CD4-positive, alpha-beta memory T cell (primary cell): ENCODE measurements at places on chromosomes 6 and 20.

- DNase-seq, result peak; percentile 47
- no peaks in the 10 kb centered on the region for H3K36me3 ChIP-seq
- H3K4me3 ChIP-seq, result no peak overlapping the region
- H3K4me1 ChIP-seq, result peaks cover 3% of the 10 kb centered on the region
- no peaks in the 10 kb centered on the region for H3K27me3 ChIP-seq
Measured at GRCh38 chr20:4956200-4956810, 45.0 kb downstream of the SLC23A2 start.

- H3K4me1 ChIP-seq, result no peaks in the 10 kb centered on the region
- no peak for DNase-seq
- H3K27ac ChIP-seq, result no peak overlapping the region
- no peak overlapping the region for H3K4me3 ChIP-seq
- H3K27me3 ChIP-seq, result no peaks in the 10 kb centered on the region
Measured at GRCh38 chr6:125252891-125253290, 48.9 kb downstream of the HDDC2 start.

GRCh38 chr20:54113566-54113965 is 43.2 kb upstream of the BCAS1 start:
- no peak overlapping the region for H3K27ac ChIP-seq
- H3K36me3 ChIP-seq, result no peaks in the 10 kb centered on the region
- H3K4me1 ChIP-seq, result no peaks in the 10 kb centered on the region
- H3K27me3 ChIP-seq, result no peaks in the 10 kb centered on the region

DNA sequence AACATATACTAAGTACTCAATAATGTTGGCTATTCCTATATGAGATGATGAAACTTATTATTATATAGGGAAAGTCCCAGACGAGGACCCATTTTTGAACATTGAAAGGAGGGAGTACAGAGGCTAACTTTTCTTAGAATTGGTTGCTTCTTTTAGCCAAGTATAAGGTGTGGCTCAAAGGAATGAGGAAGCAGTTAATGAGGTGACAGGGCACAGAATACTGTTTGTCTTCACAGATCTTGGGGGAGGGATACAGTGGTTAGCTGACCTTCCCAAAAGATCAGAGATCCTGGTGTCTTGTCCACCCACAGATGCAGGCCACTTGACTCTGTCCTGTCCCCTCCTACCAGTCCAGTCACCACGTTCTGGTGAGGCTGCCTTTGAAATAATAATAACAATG is 67.8 kb upstream of the EPB41L1 start:
- no peaks in the 10 kb centered on the region for H3K36me3 ChIP-seq
- no peak overlapping the region for H3K27ac ChIP-seq
- no peak for DNase-seq
- no peak overlapping the region for H3K4me3 ChIP-seq

- no peak for DNase-seq
- no peaks in the 10 kb centered on the region for H3K4me1 ChIP-seq
- no peaks in the 10 kb centered on the region for H3K27me3 ChIP-seq
Measured at GRCh38 chr20:59735917-59736316, 131.6 kb downstream of the PHACTR3 start.
